ENCODE measurements at places on chromosomes 2 and 18.

DNA sequence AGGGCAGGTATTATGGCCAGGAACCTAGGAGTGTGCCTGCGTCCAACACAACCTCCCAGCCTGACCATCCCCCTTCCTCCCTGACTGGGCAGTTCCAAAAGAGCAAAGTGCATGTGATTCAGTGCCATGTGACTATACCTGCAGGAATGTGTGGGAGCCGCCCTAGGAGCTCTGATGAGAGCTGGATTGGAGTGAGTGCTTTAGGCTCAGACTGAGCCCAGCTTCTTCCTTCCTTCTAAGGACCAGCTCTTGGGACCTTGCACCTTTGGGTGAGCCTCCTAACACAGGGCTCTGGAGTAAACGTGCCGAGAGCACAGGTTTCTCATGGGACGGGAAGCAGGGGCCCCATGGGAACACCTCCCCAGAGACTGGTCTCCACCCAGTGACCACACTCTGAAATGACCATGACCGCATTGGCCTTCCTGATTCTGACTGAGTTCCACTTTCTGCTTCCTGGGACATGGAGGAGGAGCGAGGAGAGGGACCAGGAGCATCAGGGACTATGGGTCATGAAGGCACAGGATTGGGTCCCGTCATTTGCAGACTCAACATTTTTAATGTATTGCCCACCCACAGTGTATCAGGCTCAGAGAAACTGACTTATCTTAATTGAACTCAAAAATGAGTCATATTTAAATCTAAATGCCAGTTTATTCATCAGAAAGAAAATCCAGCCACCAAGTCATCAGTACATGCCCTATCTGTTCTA is 87.8 kb upstream of the BCL2L11 start:
- no peak for DNase-seq

DNA sequence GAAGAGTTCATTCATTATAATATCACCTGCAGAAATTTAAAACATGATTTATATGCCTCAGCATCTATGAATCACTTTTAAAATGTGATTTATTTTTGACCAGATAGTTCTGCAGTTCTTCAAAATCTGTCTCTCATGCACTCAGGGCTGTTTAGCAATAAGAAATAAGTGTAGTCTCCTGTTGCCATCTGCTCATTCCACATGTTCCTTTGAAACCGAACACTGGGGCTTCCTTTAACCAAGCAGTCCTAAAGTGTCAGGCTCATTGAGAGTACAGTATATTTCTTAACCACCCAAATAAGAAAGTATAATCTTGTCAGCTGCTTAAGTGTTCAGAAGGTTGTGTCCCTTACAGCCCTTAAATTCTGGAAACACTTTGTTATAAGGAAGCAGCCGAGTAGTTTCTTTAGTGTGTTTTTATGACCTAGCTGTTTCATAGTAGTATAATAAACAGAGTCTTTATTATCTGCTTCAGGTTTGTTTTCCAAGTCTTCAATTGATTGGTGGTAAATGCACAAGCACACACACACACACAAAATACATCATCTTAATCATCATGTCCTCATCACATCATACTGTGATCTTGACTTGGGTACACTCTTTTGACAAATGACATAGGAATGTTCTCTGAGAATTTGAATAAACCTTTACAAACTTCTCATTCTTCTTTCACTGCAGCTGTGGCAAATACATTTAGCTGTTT is 10.4 kb downstream of the WDR7 start:
- no peak for DNase-seq

DNA sequence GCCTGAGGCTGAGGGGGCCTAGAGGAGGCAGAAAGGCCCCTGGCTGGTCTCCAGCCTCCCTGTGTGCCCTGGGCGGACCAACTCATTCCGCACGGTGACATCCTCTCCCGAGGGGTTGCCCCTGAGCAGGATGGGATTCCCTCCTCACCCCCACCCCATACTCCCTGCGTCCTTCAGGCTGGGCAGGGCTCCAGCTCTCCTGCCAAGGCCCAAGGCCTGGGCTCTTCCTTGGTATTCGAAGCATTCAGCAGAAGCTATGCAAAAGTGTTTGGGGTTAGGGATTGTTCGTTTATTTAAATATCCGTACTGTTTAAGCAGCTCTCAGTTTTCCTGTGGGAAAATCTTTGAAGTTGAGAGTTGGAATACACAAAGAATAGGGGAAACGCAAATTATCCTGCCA is 113.1 kb upstream of the RAB12 start:
- no peak for DNase-seq

DNA sequence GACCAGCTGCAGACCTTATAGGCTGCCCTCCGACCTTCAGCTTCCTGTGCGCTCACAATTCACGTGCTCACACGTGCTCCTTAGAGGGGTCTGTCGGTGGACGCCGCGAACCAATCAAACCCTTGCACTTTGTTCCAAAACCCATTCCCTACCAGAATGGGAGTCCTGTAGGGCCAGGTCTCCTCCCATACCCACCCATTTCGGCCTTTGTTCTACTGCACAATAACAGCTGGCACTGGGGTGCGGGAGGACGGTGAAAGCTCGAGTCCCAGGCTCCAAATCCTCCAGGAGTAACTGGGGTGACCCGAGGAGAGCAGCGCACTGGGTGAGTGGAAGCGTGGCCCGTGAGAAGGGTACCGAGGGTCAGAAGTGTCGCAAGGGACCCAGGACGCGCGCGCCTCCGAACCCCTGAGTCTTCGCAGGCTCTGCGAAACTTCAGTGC is 13.0 kb downstream of the SIX3 start:
- no peak for DNase-seq

DNA sequence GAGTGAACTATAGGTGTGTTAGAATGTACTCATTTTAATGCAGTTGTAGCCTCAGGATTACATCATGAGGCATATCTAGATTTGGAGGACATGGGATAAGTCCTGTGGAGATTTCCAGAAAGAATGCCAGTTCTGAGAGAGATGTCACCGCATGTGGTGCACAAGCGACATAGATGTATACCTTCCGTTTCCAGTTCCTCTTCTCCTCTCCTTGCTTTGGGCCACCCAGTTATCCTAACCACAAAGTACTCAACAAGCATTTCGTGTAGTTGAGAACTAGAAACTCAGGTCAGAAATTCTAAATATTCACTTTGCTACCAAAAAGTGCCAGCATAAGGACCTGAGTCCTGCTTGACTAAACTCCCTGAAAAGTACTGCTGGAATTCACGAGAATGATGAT is 66.5 kb downstream of the KCTD18 start:
- DNase-seq, result no peak

DNA sequence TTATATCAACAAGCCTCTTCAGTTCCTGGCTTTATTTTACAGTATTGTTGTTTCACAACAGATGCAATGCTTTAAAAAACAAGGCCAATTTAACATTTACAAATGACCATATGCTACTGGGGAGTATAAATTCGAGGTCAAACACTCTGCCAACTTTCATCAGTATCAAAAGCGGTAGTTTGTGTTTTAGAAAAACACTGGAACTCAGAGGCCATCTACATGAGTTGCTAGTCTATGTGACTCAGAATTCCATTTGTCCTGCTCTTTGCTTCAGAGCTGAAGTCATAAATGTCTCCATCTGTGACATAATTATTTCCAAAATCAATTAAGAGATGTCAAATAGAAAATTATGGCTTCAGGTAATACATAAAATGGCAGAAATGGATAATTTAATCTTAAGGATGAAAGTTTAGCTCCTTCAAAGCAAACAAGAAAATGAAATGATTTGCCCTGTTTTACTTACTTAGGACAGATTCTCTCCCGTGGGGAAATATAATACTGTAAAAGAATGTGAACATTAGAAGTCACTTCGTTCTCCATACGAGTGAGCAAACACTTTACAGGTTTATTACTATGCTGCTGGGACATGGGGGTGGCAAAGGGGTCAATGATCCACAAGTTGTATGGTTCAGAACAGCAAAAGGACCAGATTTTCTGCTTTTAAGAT is 3.7 kb downstream of the MEX3C start:
- no peak for DNase-seq

DNA sequence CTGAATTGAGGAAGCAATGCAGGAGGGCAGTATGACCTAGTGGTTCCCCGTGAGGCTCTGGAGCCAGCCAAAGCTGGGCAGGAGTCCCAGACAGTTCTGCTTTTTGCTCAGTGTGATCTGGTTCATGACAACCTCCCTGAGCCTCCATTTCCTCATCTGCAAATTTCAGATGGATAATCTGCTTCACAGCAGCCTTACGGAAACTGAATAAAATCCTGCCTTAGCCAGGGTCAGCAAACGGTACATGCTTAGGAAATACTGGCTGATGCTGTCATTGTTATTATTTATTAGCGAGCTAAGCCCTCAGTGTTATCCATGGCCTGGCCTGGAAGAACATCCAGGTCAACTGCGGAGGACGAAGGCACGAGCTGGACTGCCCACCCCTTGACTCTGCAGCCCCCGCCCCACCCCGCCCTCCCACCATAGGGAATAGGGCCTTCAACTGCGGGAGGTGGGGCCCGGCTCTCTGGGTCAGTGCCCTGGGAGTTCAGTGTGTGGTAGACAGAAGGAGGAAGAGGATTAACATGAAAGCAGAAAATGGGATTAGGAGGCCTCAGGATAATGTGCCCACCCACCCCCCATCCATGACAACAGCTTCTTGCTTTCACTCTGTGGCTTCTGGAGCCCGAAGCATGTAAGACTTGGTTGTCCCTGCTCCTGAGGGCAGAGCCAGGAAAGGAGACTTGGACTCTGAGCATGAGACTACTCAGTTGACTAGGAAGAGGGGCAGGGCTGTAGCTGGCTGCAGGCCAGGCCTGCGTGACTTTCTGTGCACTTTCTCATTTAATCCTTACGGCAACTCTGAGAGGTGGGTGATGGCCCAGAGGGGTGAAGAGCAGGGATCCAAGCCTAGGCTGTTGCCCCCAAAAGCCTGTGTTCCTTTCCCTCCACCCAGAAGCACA is 13.1 kb downstream of the PKDCC start:
- no peak for DNase-seq

GRCh38 chr2:215780313-215780712 is 233.0 kb downstream of the MREG start:
- DNase-seq, result no peak

- no peak for DNase-seq
Observed at GRCh38 chr2:239318790-239319661, 81.8 kb downstream of the HDAC4 start.

DNA sequence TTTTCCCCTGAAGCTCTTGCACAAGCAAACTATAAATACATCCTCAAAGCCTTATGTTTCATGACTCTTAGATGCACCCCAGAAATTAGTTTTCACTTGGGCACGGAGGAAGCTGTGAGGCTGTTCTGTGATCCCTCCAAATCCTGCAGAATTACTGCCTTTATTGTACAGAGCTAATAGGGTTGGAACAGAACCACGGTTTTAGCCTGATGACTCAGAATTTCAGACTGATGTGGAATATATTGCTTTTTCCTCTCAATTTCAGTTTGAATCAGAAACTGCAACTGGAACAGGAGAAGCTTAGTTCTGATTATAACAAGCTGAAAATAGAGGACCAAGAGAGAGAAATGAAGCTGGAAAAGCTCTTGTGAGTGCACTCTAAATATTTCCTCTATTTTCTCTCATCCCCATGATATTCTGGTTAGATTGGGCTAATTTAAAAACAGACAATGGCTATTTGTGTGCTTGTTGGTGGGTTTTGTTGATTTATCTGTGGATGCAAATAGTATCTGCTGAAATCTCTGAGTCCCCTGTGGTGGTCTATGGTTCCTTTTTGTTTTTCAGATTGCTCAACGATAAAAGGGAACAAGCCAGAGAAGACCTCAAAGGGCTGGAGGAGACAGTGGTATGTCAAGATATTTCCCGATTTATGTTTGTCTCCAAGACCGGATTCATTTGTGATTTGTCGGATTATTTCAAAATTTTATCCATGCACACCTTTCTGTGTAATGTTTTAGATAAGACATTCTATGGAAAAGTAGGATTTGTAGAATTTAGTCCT is 38.2 kb upstream of the LYPD6B start:
- no peak for DNase-seq

GRCh38 chr2:64768491-64769005 is 114.8 kb upstream of the SERTAD2 start:
- DNase-seq, result no peak

GRCh38 chr2:211429256-211429920 is 873.0 kb downstream of the CPS1 start:
- DNase-seq, result no peak

DNA sequence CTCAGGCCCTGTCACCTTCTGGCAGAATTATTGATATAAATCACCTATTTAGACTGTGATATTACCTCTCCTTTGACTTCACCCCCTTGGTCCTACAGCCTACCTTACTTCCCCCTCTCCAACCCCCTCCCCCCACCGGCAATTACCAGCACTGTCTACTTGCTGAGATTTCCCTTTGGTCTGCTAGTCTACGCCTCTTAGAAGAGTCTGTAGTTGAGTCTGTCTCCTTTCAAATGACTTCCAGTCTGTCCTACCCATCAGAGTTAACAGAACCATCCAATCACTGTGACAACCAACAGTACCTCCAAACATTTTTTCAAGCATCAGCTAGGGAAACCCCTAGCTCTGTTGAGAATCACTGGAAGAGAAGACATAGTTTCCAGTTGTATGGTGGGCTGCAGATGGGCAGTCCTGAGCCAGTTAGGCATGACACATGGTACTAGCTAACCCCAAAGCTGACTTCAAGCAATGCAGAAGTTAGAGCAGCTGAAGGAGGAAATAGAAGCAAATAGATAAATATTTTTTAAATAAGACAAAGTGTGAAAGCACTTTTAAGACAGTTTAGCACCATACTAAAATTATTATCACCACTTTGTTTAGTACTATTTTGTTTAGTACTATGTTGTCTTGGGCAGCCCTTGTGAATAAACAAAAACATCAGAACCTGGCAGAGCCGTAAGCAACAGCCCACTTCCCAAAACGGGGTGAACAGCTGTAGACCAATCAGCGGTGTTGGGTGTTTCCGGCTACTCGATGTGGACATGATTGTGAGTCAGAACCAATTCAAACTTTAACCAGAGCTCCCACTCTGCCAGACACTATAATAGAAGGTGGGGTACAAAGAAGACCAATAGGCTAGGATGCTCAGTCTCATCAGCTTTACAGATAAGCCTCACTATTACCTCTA is 2.7 kb upstream of the ASNSD1 start:
- DNase-seq, result no peak

GRCh38 chr2:223008162-223008561 is 43.8 kb upstream of the KCNE4 start:
- DNase-seq, result no peak

GRCh38 chr2:20015482-20016083 is 3.1 kb upstream of the MATN3 start:
- DNase-seq, result no peak

DNA sequence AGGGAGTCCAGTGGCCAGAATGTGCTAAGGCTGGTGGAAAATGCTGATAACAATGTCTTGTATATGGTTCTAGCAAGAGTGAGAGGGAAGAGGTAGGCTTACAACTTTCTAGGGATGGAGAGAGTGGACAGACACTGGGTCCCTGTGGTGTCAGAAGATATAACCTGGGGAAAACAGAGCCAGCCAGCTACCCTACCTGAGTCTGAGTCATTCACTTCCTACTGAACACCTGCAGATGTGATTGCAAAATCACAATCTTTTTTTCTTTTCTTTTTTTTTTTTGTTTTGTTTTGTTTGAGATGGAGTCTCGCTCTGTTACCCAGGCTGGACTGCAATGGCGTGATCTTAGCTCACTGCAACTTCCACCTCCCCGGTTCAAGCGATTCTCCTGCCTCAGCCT is 7.3 kb downstream of the TET3 start:
- no peak for DNase-seq

GRCh38 chr2:120477831-120478481 is 132.0 kb downstream of the INHBB start:
- no peak for DNase-seq

- no peak for DNase-seq
Observed at GRCh38 chr2:37181726-37182684, 6.5 kb downstream of the SULT6B1 start.
